ENCODE measurements at places on chromosomes 4 and X. TPM values are rescaled to one million over a fixed set of nuclear protein-coding genes. Genes with fewer than 3 reads are reported as not detected.
A peak's percentile ranks its signal among the peaks of the same experiment; 100 is the strongest.

BRCC3 gene
- polyA plus RNA-seq = 21.5 TPM

- no peak overlapping the region for H3K4me3 ChIP-seq
- H3K27ac ChIP-seq = no peak overlapping the region
- peaks cover 10% of the 10 kb centered on the region for H3K4me1 ChIP-seq
- H3K27me3 ChIP-seq = no peaks in the 10 kb centered on the region
- DNase-seq = no peak
These were observed 167.8 kb downstream of the GASK1B start for GRCh38 chr4:158005021-158005420.

DNA sequence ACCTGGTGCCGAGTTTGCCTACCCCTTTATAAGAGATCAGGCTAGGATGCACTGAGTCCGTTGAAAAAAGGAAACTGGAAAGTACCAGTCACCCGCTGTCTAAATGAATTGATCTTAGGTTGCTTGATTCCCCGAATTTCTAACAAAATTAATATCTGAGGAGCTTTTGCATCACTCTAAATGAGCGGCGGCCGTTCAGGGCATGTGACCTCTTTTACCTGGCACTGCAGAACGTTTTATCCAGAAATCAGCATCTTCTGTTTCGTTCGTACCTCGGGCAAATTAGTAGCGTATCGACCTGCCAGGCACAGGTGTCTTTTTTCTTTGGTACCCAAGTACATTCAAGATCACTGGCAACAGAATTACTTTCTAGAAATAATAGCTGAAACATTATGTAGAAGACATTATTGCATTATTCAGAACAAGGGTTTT is 876 bp downstream of the KLHL2 start:
- no peaks in the 10 kb centered on the region for H3K4me1 ChIP-seq
- H3K27ac ChIP-seq = peak overlapping the region; percentile 82
- no peaks in the 10 kb centered on the region for H3K36me3 ChIP-seq
- no peak for DNase-seq

- no peak overlapping the region for H3K4me3 ChIP-seq
- H3K27ac ChIP-seq = no peak overlapping the region
- DNase-seq = no peak
- H3K27me3 ChIP-seq = no peaks in the 10 kb centered on the region
- no peaks in the 10 kb centered on the region for H3K36me3 ChIP-seq
- H3K4me1 ChIP-seq = no peaks in the 10 kb centered on the region
These were observed 66.7 kb downstream of the DRD5 start for GRCh38 chr4:9847968-9848748.

PLA2G12A gene
- polyA plus RNA-seq = 91.4 TPM

DNA sequence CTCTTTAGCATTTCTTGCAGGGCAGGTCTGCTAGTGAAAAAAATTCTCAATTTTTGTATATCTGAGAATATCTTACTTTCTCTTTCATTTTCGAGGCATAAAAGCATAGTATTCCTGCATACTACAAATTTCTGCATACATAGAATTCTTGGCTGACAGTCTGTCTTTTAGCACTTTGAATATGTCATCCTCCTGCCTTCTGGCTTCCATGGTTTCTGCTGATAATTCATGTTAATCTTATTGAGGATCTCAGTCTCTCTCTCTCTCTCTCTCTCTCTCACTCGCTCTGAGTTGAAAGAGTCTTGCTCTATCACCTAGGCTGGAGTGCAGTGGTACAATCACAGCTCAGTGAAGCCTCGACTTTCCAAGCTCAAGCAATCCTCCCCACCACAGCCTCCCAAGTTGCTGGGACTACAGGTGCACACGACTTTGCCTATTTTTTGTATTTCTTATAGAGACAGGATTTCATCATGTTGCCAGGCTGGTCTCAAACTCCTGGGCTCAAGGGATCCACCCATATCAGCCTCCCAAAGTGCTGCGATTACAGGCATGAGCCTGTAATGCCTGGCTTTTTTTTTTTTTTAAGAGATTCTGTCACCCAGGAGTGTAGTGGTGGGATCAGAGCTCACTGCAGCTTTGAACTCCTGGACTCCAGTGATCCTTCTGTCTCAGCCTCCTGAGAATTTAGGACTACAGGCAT is 161.3 kb downstream of the FNIP2 start:
- no peaks in the 10 kb centered on the region for H3K27me3 ChIP-seq
- H3K27ac ChIP-seq = no peak overlapping the region
- H3K36me3 ChIP-seq = no peaks in the 10 kb centered on the region
- H3K4me3 ChIP-seq = no peak overlapping the region
- no peak for DNase-seq

ARHGAP36 gene
- not detected for polyA plus RNA-seq

DNA sequence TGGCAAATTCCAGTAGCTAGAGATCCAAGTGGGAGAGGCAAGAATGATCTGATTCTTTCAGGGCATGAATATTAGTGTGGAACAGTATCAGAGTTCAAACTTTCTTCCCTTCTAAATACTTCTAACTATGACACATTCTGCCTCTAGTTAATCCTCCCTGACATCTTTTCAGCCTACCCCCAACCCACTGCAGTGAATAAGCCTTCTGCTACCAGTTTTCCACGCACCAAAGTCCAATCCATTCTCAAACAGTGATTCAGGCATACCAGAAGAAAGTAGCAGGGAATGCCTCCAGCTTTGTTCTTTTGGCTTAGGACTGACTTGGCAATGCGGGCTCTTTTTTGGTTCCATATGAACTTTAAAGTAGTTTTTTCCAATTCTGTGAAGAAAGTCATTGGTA is 155.4 kb upstream of the FTHL17 start:
- no peaks in the 10 kb centered on the region for H3K27me3 ChIP-seq
- H3K4me3 ChIP-seq = no peak overlapping the region
- no peaks in the 10 kb centered on the region for H3K36me3 ChIP-seq
- H3K4me1 ChIP-seq = no peaks in the 10 kb centered on the region
- peak; percentile 15 for DNase-seq

GPR78 gene
- polyA plus RNA-seq = 0.28 TPM

GRCh38 chr4:168440442-168441264 is 39.6 kb downstream of the DDX60L start:
- no peaks in the 10 kb centered on the region for H3K36me3 ChIP-seq
- peak; percentile 51 for DNase-seq
- H3K27me3 ChIP-seq = no peaks in the 10 kb centered on the region
- H3K4me3 ChIP-seq = no peak overlapping the region

- H3K27ac ChIP-seq = peak overlapping the region; percentile 17
- no peaks in the 10 kb centered on the region for H3K36me3 ChIP-seq
- peak; percentile 28 for DNase-seq
- no peaks in the 10 kb centered on the region for H3K27me3 ChIP-seq
- peaks cover 7% of the 10 kb centered on the region for H3K4me1 ChIP-seq
These were observed 37.2 kb upstream of the SCRG1 start for GRCh38 chr4:173436149-173436579.

PAGE1 gene
- polyA plus RNA-seq = not detected

GRCh38 chr4:42371305-42372252 is 25.7 kb upstream of the SHISA3 start:
- H3K27me3 ChIP-seq = no peaks in the 10 kb centered on the region
- no peaks in the 10 kb centered on the region for H3K36me3 ChIP-seq
- DNase-seq = peak; percentile 57
- H3K27ac ChIP-seq = no peak overlapping the region
- no peaks in the 10 kb centered on the region for H3K4me1 ChIP-seq

DNA sequence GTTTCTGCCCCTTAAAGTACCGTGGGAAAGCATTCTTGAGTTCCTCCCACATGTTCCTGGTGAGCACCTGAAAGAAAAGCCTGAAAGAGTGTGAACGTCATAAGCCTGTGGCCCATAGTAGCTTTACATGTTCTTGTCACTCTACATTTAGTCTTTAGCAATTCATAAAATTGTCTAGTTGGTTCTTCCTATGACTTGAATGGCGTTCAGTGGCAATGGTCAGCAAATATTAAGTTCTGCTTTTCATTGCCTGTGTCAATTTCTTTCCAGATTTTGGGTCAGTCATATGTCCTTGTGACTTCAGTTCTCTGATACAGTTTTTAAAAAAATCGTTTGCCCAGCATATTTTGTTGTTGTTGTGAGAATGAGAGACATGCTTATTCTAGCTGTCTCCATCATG is 650.0 kb upstream of the BOD1L1 start:
- no peaks in the 10 kb centered on the region for H3K27me3 ChIP-seq
- no peak overlapping the region for H3K4me3 ChIP-seq
- no peaks in the 10 kb centered on the region for H3K4me1 ChIP-seq
- no peak overlapping the region for H3K27ac ChIP-seq
- no peak for DNase-seq

GAB1 gene
- polyA plus RNA-seq = 10.9 TPM

DNA sequence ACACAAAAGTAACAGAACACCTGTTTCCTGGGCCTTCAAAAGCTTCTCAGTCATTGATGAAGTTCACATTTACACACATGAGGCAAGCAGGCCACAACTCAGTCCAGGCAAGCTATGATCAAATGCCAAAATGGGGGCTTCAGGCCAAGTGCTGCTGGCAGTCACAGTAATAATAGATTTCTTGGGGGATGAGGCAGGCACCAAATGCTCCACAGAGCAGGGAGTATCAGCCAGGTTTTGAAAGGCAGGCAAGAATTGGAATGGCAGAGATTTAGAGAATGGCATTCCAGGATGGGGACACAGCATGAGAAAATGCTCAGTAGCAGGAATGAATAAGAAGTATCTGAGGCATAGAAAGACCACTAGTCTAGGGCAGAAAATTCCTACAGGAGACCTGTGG is 52.8 kb downstream of the GRIA3 start:
- H3K36me3 ChIP-seq = no peaks in the 10 kb centered on the region
- DNase-seq = no peak
- H3K27me3 ChIP-seq = no peaks in the 10 kb centered on the region
- H3K4me3 ChIP-seq = no peak overlapping the region

HNRNPDL gene
- 187 TPM for polyA plus RNA-seq

GRCh38 chrX:25968920-25969319 is 169.2 kb upstream of the MAGEB18 start:
- H3K36me3 ChIP-seq = no peaks in the 10 kb centered on the region
- no peak overlapping the region for H3K4me3 ChIP-seq
- H3K27ac ChIP-seq = no peak overlapping the region
- no peaks in the 10 kb centered on the region for H3K27me3 ChIP-seq

GRCh38 chrX:48779399-48779798 is 7.0 kb upstream of the GATA1 start:
- H3K4me3 ChIP-seq = no peak overlapping the region
- no peaks in the 10 kb centered on the region for H3K27me3 ChIP-seq
- no peaks in the 10 kb centered on the region for H3K4me1 ChIP-seq
- H3K27ac ChIP-seq = no peak overlapping the region
- H3K36me3 ChIP-seq = no peaks in the 10 kb centered on the region

MAGEB2 gene
- polyA plus RNA-seq = not detected

XAGE1A gene
- polyA plus RNA-seq = not detected

GRCh38 chr4:123836851-123837595 is 440.4 kb downstream of the SPRY1 start:
- no peaks in the 10 kb centered on the region for H3K27me3 ChIP-seq
- no peak overlapping the region for H3K4me3 ChIP-seq
- peak overlapping the region; percentile 27 for H3K27ac ChIP-seq
- H3K4me1 ChIP-seq = peaks cover 27% of the 10 kb centered on the region
- H3K36me3 ChIP-seq = no peaks in the 10 kb centered on the region

C1QTNF7 gene
- 1.4 TPM for polyA plus RNA-seq

DNA sequence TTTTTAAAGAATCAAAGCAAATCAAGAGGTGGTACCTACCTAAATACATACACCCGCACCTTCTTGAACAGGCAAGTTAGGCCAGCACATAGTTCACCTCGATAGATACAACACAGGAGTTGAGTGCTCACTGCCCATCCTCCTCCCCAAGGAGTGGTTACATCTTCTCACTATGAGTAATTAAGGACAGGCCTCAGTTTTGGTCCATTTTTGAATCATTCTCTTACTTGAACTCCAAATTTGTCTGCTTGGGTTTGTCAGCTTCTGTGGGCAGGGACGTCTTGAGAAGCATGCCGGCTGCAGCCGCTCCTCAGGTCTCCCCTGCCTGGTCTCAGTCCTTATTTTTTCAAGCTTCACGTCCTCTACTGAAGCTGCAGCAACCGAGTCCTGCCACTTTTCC is 190.6 kb upstream of the RBPJ start:
- no peak overlapping the region for H3K4me3 ChIP-seq
- DNase-seq = no peak
- H3K27ac ChIP-seq = no peak overlapping the region
- H3K4me1 ChIP-seq = no peaks in the 10 kb centered on the region

- no peaks in the 10 kb centered on the region for H3K36me3 ChIP-seq
- no peak overlapping the region for H3K4me3 ChIP-seq
- H3K27ac ChIP-seq = no peak overlapping the region
- H3K27me3 ChIP-seq = no peaks in the 10 kb centered on the region
- DNase-seq = no peak
These were observed 53.2 kb upstream of the SPANXB1 start for GRCh38 chrX:140949233-140949632.

LEF1 gene
- polyA plus RNA-seq = 7.6 TPM

GRCh38 chr4:186900232-186900900 is 176.7 kb upstream of the FAT1 start:
- H3K36me3 ChIP-seq = no peaks in the 10 kb centered on the region
- H3K27me3 ChIP-seq = no peaks in the 10 kb centered on the region
- peaks cover 12% of the 10 kb centered on the region for H3K4me1 ChIP-seq

SPATA18 gene
- 2.9 TPM for polyA plus RNA-seq

DNA sequence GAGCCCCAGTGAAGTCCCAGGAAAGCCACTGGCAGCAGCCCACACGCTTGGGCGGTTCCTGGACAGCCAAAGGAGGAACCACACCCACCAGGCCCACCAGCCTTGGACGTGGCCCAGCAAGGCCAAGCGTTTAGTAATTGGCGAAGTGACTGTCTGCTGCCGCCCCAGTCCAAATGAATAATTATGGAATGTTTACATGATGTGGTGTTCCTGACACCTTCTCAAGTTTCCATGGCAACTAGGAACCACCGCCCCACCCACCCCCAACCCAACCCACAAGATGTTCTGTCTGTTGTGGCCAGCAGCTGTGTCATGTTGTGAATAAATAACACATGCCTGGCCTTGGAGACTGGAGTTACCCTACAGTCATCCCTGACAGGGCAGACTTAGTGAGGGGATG is 22.3 kb downstream of the APLN start:
- no peak overlapping the region for H3K4me3 ChIP-seq
- no peaks in the 10 kb centered on the region for H3K36me3 ChIP-seq
- H3K4me1 ChIP-seq = no peaks in the 10 kb centered on the region
- H3K27me3 ChIP-seq = no peaks in the 10 kb centered on the region
- no peak for DNase-seq

- H3K4me1 ChIP-seq = peaks cover 11% of the 10 kb centered on the region
- H3K4me3 ChIP-seq = no peak overlapping the region
- DNase-seq = no peak
- peaks cover 96% of the 10 kb centered on the region for H3K27me3 ChIP-seq
- H3K36me3 ChIP-seq = no peaks in the 10 kb centered on the region
These were observed 518 bp downstream of the PRDM8 start for GRCh38 chr4:80197601-80198440.

NPY2R gene
- polyA plus RNA-seq = 0.95 TPM

GRCh38 chrX:114344756-114345349 is 239.0 kb upstream of the HTR2C start:
- no peaks in the 10 kb centered on the region for H3K27me3 ChIP-seq
- no peak overlapping the region for H3K4me3 ChIP-seq
- no peaks in the 10 kb centered on the region for H3K4me1 ChIP-seq

Data from hepatocyte (in vitro differentiated cells).